ENCODE measurements at places on chromosomes 3 and 15.

DNA sequence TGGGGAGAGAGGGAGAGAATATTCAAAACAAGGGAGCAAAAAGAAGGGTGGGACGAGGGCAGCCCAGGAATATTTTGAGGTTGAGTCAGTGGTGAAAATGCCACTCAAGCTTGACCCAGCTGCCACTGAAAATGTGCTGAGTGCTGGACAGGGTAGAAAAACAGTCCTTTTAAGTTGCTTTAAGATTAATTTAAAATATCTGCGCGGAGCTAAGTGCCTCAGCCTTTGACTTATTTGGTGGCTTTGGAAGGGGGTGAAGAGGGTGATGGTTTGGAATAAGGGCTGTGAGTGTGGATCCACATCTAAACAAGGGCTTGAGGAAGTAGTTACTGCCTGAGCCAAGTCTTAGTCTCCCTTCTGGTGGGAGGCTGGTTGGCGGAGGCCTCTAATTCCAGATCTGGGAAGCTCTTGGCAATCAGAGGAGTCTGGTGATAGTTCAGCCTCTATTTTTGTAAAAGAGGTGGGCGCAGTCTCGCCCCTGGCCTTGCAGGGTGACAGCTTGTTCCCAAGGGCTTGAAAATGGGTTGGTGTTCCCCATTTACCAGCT is 280.8 kb upstream of the ROPN1 start:
- DNase-seq = no peak

DNA sequence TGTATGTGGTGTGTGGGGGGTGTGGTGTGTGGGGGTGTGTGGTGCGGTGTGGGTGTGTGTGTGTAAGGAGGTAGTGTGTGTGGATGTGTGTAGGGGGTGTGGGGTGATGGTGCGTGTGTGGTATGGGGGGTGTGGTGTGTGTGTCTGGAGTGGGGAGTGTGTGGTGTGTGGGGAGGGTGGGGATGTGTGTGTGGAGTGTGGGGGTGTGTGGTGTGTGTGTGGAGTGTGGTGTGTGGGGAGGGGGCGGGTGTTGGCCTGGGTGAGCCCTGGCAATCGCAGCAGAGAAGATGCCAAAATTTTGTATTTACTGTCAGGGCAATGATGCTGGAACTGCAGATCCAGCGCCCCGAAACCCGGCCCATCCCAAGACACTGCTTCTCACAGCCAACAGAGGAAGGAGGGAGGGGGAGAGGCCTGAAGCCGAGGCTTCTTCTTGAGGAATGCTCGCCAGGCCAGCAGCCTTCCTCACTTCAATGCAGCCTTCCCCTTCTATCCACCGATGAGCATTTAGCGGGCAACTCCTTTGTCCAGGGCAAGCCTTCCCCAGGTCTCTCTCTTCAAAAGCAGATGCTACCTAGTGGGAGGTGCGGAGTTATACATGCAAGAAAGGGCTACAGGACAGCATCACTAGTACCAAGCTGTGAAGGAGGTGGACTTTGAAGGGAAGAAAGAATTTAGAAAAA is 11.9 kb upstream of the SRP14 start:
- DNase-seq = peak; percentile 37

GRCh38 chr15:33735143-33735542 is 233.2 kb upstream of the CHRM5 start:
- no peak for DNase-seq

- peak; percentile 57 for DNase-seq
These were observed 2.7 kb downstream of the BCL6 start for GRCh38 chr3:187742351-187743171.

GRCh38 chr3:119596398-119596797 is 1.3 kb upstream of the PLA1A start:
- DNase-seq = no peak

- DNase-seq = no peak
These were observed 6.5 kb downstream of the POPDC2 start for GRCh38 chr3:119653876-119654275.

- DNase-seq = no peak
These were observed 2.6 kb downstream of the SPTBN5 start for GRCh38 chr15:41891226-41891625.

DNA sequence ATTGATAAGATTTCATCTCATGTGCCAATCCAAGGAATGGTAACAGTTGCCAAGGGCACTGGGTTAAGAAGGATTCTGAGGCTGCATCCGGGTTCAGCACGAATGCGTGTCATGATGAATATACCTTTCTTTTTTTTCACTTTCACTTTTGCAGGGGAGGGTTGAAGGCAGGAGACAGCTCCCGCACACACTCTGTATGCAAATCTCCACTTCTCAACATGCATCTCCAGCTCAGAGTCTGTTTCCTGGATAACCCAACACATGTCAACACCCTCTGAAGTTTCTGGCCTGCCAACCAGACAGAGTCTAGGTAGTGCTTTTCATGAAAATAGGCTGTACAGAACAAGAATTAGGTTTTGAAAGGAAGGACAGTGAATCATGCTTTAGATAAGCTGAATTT is 21.6 kb downstream of the B4GALT4 start:
- peak; percentile 68 for DNase-seq

DNA sequence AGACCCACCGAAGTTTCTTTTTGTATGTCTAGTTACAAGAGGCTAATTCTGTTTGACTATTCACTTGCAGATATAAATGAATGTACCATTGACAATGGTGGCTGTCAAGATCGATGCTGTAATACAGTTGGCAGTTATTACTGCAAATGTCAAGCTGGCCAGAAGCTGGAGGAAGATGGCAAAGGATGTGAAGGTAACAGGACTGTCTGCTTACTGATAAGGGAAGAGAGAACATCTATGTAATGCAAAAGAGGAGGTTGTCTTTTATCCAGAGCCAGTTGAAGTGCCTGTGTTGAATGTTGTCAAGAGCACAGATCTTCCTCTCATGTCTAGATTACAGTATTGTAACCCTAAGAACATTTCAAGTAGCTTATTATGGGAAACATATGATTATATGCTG is 549.5 kb upstream of the GOLIM4 start:
- DNase-seq = no peak

GRCh38 chr3:159879598-159879997 is 109.0 kb upstream of the IL12A start:
- DNase-seq = no peak

- DNase-seq = no peak
These were observed 20.5 kb upstream of the FRMD5 start for GRCh38 chr15:44215594-44215993.

DNA sequence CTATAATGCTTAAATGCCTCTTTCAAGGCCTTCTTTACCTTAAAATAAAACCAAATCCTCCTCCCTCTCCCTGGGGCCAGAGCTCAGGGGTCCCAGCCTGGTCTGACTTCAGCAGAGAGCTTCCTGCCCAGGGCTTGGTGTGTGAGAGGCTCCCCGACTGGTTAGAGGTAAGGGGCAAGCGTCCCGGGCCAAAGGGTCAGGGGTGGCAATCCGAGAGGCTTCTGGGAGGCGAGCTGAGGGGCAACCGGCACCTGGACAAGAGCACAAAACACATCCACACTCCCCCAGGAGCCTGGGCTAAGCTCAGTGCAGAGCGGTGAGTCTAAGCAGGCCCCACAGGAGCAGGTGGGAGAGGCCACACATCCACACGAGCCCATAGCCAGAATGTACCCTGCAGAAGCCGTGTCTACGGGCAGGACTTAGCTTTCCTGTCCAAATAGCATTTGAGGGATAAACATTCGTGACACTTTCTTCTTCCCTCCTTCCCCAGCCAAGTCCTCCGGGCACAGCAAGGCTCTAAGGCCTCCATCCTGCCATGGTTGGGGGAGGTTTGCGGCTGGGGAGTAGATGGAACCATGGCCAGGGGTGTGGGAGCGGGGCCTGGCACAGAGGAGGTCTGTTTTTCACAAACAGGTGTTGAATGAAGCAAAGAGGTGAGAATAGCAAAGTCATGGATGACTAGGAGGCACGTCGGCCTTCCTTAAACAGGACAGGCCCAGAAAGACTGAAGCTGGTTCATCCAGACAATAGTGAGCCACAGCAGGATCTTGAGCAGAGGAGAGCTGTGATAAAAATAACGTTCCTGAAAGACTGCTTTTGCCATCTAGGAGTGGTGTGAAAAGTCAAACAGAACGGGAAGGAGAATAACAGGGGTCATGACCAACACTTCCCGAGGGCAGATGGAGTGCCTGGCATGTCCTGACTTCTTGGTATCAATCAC is 98.7 kb upstream of the IQSEC1 start:
- no peak for DNase-seq

- DNase-seq = no peak
These were observed 222.7 kb upstream of the DNAJC19 start for GRCh38 chr3:181212271-181212670.

- no peak for DNase-seq
These were observed 12.6 kb downstream of the YEATS2 start for GRCh38 chr3:183710231-183710630.

DNA sequence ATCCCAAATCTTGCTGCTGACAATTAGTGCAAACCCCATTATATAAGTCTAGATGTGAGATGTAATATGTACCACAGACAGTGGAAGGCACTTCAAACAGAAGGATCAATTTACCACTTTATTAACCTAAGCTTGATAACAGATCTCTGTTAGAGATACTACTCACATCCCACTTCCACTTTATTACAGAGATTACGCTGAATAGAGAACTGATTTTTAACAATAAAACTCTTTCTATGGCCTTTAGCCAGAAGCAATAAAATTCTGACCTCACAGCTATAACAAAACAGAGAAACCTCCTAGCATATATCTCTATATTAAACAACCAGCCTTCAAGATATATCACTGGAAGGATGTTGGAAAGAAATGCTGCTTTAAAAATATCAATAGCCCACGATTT is 517.7 kb downstream of the MAGI1 start:
- no peak for DNase-seq

- no peak for DNase-seq
These were observed 106.6 kb upstream of the IGSF10 start for GRCh38 chr3:151567477-151567876.

DNA sequence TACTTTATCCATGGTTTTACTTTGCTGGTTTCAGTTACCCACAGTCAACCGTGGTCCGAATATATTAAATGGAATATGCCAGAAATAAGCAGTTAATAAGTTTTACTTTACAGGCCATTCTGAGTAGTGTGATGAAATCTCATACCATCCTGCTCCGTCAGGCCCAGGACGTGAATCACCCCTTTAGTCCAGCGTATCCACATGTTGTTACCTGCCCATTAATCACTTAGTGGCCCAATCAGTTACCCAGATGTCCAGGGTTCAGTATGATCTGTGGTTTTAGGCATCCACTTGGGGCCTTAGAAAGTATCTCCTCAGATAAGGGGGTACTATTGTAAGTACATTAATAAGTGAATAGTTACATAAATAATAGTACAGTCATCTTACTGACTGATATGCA is 88.0 kb downstream of the TTBK2 start:
- DNase-seq = no peak

GRCh38 chr15:39698444-39699390 is 83.9 kb downstream of the FSIP1 start:
- DNase-seq = no peak

GRCh38 chr3:182905623-182906022 is 74.7 kb downstream of the DCUN1D1 start:
- no peak for DNase-seq

- DNase-seq = no peak
These were observed 55.3 kb upstream of the TRPM1 start for GRCh38 chr15:31156808-31157207.

- DNase-seq = no peak
These were observed 559 bp upstream of the LRRN1 start for GRCh38 chr3:3798631-3799113.

GRCh38 chr3:55662683-55663082 is 175.6 kb upstream of the WNT5A start:
- no peak for DNase-seq

DNA sequence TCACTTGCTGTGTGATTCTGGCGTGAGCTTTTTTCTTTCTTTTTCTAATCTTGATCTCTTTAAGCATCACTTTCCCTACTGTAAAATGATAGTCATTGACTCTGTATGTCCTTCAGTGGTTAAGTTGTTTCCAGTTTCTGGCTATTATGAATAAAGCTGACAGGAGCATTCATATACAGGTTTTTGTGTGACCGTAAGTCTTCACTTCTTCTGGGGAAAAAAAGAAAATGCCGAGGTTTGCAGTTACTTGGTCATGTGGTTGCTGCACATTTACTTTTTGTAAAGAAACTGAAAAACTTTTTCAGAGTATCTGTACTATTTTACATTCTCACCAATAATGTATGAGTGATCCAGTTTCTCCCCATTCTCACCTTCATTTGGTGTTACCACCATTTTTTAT is 247.4 kb upstream of the RBMS3 start:
- no peak for DNase-seq

- DNase-seq = no peak
These were observed 12.4 kb upstream of the EID1 start for GRCh38 chr15:48865370-48866079.

- no peak for DNase-seq
These were observed 50.0 kb downstream of the ZIC4 start for GRCh38 chr3:147356145-147356908.

DNA sequence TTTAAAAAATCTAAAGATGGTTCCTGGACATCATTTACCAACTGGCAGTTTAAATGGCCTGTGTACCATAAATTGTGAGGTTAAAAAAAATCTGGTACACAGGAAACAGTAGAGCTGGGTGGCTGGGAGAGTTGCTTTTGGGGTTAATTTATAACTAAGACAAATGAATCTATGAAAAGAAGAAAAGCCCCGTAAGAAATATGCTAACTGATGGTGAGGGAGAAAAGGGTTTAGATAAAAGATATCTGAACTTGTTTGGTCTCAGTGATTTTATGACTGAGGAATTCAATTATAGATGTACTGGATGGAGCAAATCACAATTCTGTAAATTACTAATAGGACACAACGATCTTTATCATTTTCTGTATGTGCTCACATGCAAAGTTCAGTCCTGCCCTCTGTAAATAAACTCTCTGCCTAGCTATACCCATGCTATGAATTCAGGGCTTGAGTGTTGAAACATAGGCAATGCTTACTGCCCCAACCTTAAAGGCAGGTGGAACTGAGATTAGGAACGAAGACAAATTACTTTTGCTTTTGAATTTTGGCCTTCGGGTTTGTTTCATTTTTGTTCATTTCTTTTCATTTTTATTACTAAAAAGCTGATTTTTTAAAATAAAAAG is 28.0 kb downstream of the PPARG start:
- DNase-seq = no peak

- peak; percentile 47 for DNase-seq
These were observed 5.2 kb upstream of the EBLN2 start for GRCh38 chr3:73056014-73056844.

DNA sequence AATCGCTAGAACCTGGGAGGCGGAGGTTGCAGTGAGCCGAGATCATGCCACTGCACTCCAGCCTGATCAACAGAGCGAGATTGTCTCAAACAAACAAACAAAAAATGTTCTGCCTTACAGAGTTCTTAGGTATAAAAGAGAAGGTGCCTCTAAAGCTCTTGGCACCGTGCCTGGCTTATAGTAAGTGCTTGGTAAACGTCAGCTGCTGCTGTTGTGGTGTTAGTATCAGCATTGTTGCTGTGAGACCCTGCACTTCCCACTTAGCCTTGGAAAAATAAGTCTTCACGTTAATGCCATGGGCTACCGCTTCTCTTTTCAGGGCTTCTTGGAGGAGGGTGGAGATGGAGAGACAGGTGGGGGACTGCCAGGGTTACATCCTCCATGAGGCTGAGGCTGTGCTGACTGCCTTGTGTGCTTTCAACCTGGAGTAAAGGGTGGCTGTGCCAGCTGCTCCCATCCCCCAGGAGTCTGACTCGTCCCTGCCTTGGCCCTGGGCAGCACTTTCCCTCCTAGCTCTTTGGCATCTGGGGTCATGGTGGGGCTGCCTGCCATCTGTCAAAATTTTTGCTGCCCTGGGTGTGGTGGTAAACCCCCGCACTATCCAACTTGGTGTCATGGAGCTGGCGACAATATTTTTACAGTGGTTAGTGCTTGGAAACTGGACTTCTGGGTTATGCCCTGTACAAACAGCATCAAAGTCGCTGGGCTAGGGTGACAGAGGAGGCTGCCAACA is 17.8 kb downstream of the FLNB start:
- DNase-seq = no peak

GRCh38 chr3:37221407-37221806 is 47.0 kb upstream of the LRRFIP2 start:
- no peak for DNase-seq

All from NAMALWA (cell line).